ENCODE measurements at places on chromosomes 7 and 10. TPM values are rescaled to one million over a fixed set of nuclear protein-coding genes. Genes with fewer than 3 reads are reported as not detected.

Gene KMT2E
- total RNA-seq: 81.0 TPM

Gene IRF5
- total RNA-seq: 7.1 TPM

Gene PPP1R3C
- not detected for total RNA-seq

Gene CDC14C
- total RNA-seq: not detected

Gene SAP25
- total RNA-seq: 14.3 TPM

Gene C10orf62
- not detected for total RNA-seq

DNA sequence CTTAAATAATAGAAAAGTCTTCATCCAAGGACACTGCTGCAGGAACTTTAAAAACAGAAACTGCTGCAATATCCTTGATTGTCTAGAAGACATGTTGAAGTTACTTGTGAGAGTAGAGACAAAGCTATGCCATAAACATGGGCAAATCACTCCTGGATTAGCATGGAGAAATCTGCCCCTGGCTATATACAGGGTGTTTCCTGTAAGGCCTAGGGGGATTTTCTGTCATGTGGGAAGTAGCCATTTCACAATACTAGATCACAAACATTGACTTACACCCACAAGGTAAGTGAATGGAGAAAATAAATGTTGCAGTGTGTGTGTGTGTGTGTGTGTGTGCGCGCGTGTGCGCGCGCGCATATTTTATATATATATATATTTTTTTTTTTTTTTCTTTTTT is 35.2 kb upstream of the PDK4 start:
- no peak for DNase-seq

GRCh38 chr10:5106553-5106952 is 12.3 kb downstream of the AKR1C3 start:
- DNase-seq: no peak

- no peak for DNase-seq
These were observed 196.2 kb upstream of the SMIM30 start for GRCh38 chr7:113314594-113314993.

- DNase-seq: no peak
These were observed 347.4 kb downstream of the RPS24 start for GRCh38 chr10:78381107-78381506.

DNA sequence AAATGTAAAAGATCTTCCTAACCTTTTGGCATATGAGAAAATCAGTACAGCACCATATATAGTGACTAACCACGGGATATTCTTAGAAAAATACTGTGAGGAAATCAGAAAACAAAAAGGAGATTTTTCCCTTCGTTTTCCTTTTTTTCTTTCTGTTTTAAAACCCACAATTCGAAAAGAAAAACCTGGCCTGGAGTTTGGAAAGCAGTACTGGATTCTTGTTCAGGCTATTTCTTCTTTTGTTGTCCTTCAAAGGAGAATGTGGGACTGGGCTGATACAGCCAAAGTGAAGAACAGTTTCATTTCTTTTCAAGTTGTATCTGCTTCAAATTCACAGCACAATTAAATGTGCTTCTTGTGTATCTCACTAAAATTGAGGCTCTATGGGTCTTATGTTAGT is 156.8 kb upstream of the PHYHIPL start:
- no peak for DNase-seq

GRCh38 chr7:94580601-94581000 is 71.0 kb downstream of the CASD1 start:
- DNase-seq: no peak

- no peak for DNase-seq
These were observed 103.4 kb downstream of the TRRAP start for GRCh38 chr7:98981701-98982100.

GRCh38 chr7:90536449-90536848 is 59.7 kb upstream of the CDK14 start:
- DNase-seq: no peak

- no peak for DNase-seq
These were observed 282.7 kb upstream of the SEMA3D start for GRCh38 chr7:85469446-85470010.

DNA sequence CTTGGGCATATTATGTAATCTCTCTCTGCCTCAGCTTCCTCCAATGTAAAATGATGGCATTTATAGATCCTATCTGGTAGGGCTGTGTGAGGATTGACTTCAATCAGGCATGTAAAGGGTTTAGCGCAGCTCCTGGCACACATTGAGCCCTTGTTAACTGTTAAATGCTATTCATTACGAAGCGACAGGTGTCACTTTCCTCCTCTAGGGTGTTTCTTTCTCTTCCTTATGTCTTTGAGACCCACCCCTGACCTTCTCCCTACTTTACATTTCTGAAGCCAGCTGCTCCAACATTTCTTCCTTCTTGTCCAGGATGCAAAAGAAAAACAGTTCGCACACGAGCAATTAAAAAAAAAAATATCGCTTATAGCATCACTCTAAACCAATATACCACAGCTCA is 5.7 kb upstream of the R3HCC1L start:
- DNase-seq: no peak

- no peak for DNase-seq
These were observed 51.8 kb upstream of the PARD3 start for GRCh38 chr10:34866848-34867247.

- DNase-seq: no peak
These were observed 436.0 kb upstream of the ADARB2 start for GRCh38 chr10:2173327-2173726.

GRCh38 chr7:24283554-24283896 is 465 bp upstream of the NPY start:
- no peak for DNase-seq

GRCh38 chr7:137130751-137131158 is 212.8 kb downstream of the PTN start:
- no peak for DNase-seq

- DNase-seq: no peak
These were observed 744 bp upstream of the EBF3 start for GRCh38 chr10:129964611-129965424.

DNA sequence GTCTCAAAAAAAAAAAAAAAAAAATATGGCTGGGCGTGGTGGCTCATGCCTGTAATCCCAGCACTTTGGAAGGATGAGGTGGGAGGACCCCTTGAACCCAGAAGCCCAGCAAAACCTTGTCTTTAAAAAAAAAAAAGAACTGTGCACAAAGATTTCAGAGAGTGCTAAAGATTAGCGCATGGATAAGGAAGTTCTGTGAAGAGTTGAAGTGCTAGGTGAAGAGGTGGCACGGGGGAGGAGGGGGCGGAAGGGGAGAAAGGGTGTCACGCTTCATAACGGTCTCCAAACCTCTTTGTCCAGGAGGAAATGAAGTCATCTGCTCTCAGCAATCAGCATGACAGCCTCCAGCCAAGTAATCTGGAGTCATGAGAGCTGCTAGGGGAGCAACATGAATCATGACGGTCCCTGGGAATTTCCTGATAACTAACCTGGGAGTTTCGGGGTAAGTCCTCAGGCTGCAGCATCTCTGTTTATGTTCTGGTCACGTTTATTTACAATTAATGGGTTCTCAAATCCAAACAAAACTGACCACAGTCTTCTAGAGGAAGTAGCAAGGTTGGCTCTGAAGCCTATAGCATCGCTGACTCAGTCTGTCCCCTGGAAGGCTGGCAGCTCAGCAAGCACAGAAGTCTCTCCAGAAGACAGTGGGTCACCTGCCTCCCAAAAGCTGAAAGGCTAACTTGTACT is 1.9 kb upstream of the PLAU start:
- no peak for DNase-seq

GRCh38 chr7:44761207-44762161 is 12.8 kb downstream of the ZMIZ2 start:
- no peak for DNase-seq

- no peak for DNase-seq
These were observed 24.8 kb upstream of the GIMAP8 start for GRCh38 chr7:150425670-150426069.

- DNase-seq: no peak
These were observed 51.3 kb downstream of the PCLO start for GRCh38 chr7:83111391-83111790.

GRCh38 chr10:75616874-75617478 is 185.6 kb downstream of the LRMDA start:
- no peak for DNase-seq

GRCh38 chr7:100153708-100154535 is 4.6 kb downstream of the TRAPPC14 start:
- DNase-seq: no peak

DNA sequence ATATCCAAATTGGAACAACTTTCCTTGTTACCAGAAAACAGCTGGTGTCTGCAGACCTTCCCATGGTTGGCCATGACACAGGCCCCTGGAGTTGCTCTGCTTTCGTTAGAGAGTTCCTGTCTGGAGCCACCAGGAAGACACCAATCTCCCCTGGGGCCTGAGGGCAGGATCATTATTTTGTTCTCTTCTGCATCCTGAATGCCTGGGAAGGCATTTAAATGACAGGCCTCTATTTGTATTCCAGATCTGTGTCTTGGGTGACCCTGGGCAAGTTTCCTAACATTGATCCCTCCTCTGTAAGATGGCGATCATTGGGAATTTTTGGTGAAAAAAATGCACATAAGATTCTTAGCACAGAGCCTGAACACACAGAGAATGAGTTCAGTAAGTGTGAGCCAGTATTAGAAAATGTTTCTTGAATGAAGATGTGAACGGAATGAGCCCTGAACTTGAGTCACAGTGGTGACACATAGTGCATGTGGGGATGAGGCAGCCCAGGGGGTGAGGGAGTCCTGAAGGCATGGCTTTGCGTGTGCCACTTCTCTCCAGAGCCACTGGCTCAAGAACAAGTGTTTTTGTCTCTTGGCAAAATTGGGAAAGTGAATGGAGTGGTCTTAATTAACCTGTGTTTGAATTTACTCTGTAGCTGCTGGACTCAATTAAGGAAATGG is 28.4 kb downstream of the BMPER start:
- no peak for DNase-seq

- no peak for DNase-seq
These were observed 9.1 kb downstream of the CREB3L2 start for GRCh38 chr7:137992550-137993394.

- DNase-seq: no peak
These were observed 321.9 kb downstream of the REEP3 start for GRCh38 chr10:63843107-63843506.

Data from CD8-positive, alpha-beta memory T cell (primary cell).